Heart left ventricle (tissue), 16 donors: ENCODE measurements at places on chromosomes 1 and 21.

DNA sequence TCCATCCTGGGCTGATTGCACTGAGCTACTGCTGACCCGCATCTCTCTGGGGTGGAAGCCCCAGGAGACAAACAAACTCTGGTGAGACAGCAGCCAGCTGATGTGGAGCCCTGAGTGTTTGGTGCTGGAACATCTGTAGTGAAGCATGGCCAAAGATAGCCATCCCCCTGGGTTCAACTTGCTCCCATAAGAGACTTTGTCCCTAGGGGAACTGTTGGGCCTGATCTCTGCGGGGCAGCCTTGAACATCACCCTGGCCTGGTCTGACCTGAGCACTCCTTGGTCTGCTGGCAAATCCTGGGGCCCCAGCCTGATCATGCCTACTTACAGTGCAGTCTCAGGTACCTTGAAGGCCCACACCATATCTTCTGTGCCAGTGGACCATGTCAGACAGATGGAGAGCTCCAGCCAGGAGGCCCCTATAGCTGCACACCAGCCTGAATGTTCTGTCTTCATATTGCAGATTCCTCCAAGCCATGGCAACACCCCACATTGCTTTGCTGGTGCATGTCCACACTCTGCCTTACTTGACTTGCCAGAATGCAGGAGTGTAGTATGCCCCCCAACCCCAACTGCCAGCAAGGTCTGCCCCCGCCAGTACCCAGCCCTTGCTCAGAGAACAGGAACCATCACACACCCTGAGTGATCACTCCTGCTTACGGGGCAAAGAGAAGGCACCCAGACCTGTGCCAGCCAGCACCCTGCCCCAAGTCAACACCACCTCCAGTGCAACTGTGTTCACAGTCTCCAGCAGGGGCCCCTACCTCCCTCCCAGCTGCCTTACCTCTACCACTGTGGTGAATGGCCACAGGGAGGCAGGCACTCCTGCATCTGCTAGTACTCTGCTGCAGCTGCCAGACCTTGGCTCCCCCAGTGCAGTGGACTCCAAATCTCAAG is 690.5 kb upstream of the NR5A2 start:
- no peak for DNase-seq

GRCh38 chr1:84462118-84462517 is 16.9 kb upstream of the RPF1 start:
- no peak for DNase-seq

- no peak for DNase-seq
These were observed 86.0 kb downstream of the MATN1 start for GRCh38 chr1:30637183-30637980.

DNA sequence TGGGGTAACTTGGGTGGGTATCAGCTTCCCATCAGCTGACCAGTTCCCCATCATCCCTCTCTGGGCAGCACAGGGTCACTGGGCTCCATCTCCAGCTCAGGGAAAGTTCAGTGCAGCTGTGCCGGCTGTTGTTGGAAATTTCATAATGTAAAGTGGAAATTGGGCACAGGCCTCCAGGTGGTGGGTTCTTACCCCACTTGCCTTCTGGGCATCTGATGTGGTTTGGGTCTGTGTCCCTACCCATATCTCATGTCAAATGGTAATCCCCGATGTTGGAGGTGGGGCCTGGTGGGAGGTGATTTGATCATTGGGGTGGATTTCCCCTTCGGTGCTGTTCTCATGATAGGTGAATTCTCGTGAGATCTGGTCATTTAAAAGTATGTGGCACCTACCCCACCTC is 59.7 kb upstream of the PSEN2 start:
- DNase-seq: no peak

DNA sequence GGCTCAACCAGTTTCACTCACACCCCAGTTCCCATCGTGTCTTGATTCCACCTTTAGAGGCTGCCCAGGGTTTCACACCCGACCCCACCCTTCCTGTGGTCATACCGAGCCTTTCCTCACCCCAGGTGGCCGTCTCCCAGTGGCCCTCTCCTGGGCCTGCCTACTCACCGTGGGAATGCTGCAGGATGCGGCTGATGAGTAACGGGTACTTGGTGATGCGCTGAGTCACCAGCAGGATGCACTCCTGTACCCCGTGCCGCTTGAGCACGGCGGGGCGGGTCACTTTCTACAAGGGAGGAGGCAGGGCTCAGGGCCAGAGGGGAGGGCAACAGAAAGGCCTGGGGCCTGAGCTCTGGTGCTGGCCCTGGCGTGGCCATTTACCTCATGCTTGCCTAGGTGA is 16.4 kb downstream of the ARHGEF2 start:
- peak; percentile 87 for DNase-seq

DNA sequence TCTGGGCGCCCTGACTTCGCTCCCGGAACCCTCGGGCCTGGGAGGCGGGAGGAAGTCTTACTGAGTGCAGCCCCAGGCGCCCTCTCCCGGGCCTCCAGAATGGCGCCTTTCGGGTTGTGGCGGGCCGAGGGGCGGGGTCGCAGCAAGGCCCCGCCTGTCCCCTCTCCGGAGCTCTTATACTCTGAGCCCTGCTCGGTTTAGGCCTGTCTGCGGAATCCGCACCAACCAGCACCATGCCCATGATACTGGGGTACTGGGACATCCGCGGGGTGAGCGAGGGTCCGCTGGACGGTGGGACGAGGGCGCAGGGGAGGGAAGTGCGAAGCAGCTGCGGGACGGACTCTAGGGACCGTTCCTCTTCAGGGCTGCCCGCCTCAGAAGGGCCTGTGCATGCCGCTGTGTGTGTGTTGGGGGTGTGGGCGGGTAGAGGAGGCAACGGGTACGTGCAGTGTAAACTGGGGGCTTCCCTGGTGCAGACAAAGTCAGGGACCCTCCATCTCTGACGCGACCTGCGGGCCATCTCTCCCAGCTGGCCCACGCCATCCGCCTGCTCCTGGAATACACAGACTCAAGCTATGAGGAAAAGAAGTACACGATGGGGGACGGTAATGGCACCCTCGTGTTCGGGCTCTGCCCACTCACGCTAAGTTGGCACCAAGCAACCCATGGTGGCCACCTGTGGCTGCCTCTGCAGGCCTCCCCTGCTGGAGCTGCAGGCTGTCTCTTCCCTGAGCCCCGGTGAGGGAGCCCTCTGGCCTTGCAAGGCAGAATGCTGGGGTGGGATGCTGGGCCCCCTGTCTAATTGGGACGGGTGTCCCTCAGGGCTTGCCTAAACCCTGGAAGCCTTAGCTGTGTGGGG is at the start of gene GSTM1:
TSS of gene GSTM1 (plus strand) at position 177 of the 859 bp plus-strand sequence. CDS start at position 234, 57 bp downstream.
- DNase-seq: no peak

DNA sequence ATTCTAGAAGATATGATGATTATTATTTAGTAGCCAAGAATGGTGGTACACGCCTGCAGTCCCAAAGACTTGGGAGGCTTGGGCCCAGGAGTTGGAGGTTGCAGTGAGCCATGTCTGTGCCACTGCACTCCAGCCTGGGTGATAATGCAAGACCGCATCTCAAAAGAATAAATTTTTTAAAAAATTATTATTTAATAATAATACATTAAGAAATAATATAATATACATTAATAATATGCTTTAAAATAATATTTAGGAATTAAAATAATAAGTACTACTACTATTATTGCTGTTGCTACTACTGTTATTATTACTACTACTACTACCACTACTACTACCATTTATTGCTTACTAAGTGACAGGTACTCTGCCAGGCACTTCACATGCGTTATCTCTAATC is 27.2 kb downstream of the CCDC30 start:
- no peak for DNase-seq

DNA sequence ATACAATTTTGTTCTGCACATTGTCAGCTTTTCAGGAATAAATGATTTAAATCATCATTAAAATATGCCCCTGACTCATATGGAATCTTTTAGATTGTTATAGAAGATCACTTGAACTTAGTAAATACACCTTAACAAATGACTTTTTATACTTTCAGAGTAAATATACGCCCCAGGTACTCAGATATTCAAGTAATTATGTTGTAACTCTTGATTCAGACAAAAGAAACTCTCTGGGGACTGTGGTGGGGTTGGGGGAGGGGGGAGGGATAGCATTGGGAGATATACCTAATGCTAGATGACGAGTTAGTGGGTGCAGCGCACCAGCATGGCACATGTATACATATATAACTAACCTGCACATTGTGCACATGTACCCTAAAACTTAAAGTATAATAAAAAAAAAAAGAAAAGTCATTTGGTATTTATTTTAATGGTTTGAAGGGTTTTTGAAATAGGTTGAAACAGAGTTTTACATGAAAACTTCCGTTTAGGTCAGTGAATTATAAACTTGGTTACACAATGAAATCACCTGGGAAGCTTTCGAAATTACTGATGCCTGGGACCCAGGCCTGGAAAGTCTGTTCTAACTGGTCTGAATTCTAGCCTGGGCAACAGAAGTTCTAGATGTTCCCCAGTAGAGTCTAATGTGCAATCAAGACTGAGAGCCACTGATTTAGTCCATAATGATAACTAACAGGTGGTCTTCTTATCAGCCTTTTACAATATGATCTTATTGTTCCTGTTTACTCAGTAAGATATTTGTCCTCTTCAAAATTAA is 320.5 kb upstream of the NR5A2 start:
- DNase-seq: no peak

- no peak for DNase-seq
These were observed 16.2 kb downstream of the AZIN2 start for GRCh38 chr1:33097137-33097611.

GRCh38 chr1:47703156-47703825 is 265.4 kb downstream of the FOXD2 start:
- DNase-seq: no peak

DNA sequence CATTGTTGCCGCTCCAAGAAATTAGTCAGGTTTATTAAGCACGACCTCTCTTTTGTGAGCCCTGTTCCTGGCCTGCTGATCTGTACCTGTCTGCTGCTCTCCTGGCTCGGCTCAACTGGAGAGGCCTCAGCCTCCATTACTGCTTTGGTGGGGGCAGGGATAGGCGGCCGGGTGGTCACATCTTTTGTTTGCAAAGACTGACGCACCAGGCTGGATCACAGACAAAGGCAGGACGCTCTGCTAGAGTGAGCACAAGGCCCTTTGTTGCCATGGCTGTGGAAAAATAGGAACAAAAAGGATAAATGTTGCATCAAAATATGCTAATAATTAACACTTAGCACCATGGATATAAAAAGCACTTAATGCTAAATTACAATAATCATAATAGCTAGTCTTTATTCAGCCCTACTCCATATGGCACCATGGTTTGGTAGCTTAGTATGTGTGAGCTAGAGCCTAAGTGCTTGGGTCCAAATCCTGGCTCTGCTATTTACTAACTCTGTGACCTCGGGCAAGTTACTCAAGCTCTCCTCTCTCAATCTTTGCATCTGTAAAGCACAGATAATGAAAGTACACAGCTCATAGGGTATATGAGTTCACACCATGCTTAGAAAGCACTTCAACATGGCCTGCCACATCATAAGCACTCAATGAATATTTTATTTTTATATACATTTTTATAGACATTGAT is 28.9 kb upstream of the HPDL start:
- no peak for DNase-seq

DNA sequence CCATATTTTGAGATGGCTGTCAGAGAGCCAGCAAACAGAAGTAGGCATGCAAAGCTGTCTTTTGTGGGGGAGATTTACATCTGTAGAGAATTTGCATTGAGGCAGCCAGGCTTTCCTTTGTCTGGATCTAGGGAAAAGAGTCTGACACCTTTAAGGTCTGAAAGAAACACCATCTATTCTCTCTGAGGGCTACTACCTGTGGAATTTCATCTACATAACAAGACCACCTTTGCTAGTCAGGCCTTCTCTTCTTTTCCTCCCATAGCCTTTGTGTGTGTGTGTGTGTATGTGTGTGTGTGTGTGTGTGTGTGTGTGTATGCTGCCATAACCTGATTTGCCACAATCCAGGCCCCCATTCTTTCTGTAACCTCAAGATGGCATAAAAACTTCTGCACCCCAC is 28.4 kb upstream of the DMRTB1 start:
- no peak for DNase-seq

DNA sequence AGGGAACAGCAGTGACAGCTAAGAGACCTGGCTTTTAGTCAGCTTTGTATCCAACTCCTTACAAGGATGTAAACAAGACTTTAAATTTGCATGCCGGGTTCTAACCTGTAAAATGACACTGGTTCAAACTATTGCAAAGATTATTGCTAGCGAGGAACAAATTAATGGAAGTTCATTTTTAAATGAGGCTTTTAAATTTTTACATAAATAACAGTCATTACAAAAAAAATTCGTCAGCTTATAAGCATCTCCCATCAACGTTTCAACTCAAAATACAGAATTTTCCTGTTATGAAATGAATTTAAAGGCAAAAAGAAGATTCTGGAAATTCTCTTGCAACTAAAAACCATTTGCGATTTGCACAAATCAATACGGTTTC is 668 bp downstream of the KIF14 start:
- DNase-seq: no peak

DNA sequence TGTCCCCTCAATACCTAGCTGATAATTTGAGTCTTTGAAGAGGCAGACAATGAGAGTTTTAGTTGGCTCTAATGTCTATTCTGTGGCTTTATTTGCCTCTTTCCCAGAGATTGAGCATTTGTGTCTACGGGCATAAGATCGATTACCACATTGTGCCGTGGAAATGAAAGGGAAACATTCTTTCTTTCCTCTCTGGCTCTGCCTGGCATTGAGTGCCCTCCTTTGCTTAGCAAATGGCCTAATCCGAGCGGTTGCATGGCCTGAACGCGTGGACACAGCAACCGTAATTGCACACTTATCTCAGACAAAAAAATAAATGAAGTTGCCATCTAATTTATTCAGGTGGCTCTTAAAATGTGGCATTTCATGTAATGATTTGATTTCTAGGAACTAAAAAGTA is 247.9 kb downstream of the ADGRL2 start:
- DNase-seq: no peak

GRCh38 chr1:85577419-85578320 is 2.9 kb upstream of the CCN1 start:
- peak; percentile 68 for DNase-seq

DNA sequence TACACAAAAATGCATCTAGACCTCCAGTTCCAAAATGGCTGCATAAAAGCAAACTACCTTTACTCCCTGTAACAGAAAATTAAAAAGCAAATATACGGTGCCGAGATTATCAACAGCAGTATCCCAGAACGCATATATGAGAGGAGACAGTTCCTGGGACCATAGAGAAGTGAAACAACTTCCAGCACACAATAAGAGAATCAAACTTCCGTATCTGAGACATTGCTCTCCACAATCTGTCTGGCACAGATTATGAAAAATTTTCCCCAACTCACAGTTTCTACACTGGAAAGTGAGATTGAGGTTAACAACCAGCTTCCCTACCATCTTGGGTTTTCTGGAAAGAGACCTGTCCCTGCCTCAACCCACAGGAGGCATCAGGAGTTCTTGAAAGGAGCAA is 47.2 kb upstream of the ST6GALNAC3 start:
- no peak for DNase-seq

DNA sequence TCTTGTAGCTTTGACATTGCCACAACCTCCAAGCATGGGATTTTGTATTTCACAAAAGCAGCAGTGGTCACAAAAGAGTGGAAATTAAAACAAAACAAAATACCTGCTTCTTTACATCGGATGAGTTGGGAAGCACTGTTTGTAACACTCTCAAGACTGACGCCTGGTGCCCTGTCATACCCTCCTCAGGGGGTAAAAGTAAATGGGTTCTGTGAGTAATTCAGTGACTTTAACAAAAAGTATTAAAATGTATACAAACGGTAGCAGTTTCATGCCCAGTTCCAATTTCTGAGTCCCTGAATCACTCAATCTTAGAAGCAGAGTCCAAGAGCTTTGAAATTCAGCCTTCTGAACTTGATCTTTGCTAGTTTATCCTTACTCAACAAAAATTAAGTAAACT is 152.5 kb downstream of the TIAM1 start:
- no peak for DNase-seq
